Activated CD4-positive, alpha-beta T cell treated with anti-CD3 and anti-CD28 coated beads for 36 hours (primary cell): ENCODE measurements at places on chromosomes 3 and 15.
A peak's percentile ranks its signal among the peaks of the same experiment; 100 is the strongest.

- peak; percentile 90 for DNase-seq
Observed at GRCh38 chr15:40338041-40338657, 2.6 kb downstream of the CCDC9B start.

DNA sequence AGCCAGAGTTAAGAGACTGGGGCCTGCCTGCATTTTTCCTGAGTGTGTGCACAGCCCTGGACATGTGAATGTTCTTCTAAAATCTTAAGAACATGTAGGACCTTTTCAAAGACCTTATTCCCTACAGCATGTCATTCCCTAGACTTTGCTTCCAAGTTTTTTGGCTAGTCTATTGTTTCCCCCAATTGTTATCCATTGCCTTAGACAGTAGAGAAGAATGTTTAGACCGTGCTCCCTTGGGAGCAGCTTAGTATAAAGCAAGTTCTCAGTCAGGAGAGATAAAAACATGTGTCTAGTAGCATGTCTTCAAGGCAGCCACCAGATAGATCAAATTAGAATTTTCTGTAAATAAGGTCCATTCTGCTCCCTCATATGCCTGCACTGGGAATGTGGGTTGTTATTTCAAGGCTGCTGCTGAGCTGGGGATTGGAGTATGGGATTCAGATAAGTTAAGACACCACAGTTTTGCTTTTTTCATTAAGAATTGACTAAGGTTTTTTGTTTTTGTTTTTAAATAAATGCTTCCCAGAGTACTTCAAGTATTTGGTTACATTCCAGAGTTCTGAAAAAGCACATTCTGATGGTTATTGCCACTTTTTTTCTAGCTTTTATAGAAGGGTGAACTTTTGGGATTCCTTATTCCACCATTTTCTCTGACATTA is 246.7 kb downstream of the RORA start:
- no peak for DNase-seq

- DNase-seq = no peak
Observed at GRCh38 chr3:111952866-111953450, 25.9 kb upstream of the ABHD10 start.

- no peak for DNase-seq
Observed at GRCh38 chr15:43550527-43551363, 33.3 kb downstream of the MAP1A start.

GRCh38 chr3:157436583-157437291 is at the start of gene PTX3:
TSS of gene PTX3 (plus strand) at chr3:157436850. CDS start at chr3:157436934, 84 bp downstream.
- peak; percentile 25 for DNase-seq

- no peak for DNase-seq
Observed at GRCh38 chr15:31151301-31152233, 50.0 kb upstream of the TRPM1 start.

DNA sequence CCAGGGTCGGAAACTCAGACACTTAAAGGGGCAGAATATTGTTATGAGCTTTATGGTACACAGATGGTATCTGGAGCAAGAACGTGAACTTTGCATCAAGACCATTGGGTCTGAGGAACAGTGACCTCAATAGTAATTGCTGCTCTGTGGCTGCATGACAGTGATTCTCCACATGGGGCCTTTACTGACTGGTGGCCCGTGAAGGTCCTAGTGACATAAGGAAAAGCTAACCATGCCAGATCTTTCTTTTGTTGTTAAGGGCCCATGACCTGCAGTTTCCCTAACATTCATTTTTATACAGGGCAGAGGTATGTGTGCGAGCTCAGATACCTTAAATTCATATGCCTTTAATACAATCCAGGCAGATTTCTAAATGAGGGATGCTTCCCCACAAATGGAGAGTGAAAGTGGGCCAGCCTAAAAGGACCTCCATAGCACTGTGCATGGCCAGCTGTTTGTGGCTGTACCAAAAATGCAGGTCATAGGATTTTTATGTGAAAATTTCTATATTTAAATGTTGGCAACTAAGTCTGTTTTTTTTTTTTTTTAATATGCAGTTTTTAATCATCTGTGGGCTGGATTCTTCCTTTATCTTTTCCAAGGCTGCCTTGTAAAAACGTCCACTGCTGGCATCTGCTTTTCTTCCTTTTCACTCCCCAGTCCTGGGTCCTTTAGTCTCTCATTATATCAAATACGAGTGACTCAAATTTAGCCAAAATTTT is 188.0 kb upstream of the IL12A start:
- no peak for DNase-seq

- DNase-seq = no peak
Observed at GRCh38 chr3:52185311-52185710, 12.6 kb upstream of the ALAS1 start.

DNA sequence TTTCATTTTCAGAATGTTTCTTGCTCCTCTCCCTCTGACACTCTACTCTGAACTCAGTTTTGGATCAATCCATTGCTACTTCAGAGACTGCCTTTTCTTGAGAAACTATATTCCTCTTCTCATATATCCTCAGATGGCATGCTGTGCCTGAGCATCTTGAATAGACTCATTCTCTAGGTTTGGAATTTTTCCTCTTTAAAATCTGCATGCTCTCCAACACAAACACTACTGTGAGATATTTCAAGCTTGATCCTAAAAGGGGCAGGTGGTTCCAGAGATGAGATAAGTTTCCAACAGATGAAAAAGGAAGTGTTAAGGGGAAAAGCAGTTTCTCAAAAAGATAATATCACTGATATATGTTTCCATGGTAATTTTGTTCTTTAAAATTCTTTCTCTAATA is 742.2 kb upstream of the EPHA6 start:
- DNase-seq = no peak

- no peak for DNase-seq
Observed at GRCh38 chr3:111721747-111722146, 126.6 kb upstream of the ZBED2 start.
